Cerebellar nuclear complex (tissue), 1 donor: ENCODE measurements at places on chromosomes 2 and 18.

GRCh38 chr2:49616800-49617199, 462.5 kb upstream of the FSHR start:
- no peak for DNase-seq

DNA sequence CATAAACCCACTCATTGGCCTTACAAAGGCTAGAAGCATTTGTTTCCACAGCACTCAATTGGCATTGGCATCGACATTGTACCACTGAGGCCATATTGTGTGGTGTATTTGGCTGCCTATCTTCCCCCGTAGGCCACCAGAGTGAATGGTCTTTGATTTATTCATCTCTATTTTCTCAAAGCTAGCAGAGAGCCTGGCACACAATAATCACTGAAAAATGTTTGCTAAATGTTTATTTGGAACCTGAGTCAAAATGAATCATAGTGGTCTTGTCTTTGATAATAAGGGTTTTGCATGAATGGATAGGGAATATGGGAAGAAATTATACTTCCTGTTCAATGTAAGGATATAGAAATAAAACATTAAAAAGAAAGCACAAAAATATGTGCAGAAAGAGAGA, 107.3 kb upstream of the SLC8A1 start:
- DNase-seq = no peak

DNA sequence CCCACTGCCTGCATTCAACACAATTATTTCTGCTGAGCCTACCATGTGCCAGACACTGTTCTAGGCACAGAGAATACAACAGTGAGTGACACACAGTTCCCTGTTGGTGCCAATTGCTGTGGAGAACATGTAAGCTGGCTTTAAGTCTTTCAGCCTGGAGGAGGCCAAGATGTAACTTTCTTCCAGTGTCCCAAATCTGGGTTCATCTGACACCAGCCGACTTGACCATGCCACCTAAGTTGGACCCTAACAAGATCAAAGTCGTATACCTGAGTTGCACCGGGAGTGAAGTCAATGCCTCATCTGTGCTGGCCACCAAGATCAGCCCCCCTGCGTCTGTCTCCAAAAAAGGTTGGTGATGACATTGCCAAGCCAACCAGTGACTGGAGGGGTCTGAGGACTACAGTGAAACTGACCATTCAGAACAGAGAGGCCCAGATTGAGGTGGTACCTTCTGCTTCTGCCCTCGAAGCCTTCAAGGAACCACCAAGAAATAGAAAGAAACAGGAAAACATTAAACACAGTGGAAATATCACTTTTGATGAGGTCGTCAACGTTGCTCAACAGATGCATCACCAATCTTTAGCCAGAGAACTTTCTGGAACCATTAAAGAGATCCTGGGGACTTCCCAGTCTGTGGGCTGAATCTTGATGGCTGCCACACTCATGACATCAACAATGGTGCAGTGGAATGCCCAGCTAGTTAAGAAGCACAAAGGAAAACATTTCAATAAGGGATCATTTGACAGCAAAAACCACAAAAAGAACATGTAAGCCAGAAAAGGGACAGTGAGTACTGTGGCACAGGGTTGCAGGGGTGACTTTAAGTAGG, 6.3 kb downstream of the TRABD2A start:
- DNase-seq = no peak

DNA sequence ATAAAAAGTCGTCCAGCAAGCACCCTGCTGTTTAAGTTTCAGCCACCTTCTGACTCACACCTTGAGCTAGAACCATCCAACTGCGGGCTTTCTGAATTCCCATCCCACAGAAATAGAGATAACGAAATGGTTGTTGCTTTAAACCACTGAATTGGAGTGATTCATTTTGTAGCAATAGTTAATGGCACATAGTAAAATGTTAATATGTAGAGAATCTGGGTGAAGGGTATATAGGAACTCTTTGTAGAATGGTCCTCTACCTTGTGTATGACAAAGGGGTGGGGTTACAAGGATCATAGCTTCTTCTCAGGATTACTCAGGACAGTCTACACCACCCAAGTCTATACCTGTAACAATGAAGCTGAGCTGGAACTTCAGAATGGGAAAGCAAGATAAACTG, 2.4 kb upstream of the MAPRE3 start:
- no peak for DNase-seq
